T47D (cell line): ENCODE measurements at places on chromosomes 13 and 19.

DNA sequence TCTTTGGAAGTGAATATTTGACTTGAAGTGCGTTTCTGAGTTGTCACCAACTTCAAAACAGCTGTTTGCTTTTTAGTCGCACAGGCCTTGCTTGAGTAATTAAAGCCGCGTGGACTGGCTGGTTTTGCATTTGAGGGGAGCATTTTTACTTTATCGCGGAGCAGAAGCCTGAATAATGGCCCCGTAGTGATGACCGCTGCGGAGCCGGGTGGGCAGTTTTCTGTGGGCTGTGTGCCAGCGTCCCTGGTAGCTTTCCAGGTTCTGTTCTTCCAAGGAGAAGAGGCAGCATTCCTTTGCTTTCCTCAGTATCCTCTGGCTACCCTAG lies 1.1 kb downstream of the NAA16 start:
- no peak for DNase-seq

DNA sequence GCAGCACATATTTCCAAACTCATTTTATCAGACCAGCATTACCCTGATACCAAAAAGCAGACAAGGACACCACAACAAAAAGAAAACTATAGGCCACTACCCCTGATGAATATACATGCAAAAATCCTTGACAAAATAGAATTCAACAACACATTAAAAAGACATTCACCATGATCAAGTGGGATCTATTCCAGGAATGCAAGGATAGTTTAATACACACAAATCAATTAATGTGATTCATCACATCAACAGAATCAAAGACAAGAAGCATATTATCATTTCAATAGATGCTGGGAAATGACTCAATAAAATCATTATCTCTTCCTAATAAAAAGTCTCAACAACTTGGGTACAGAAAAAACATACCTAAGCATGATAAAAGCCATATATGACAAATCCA lies 11.2 kb downstream of the ZNF347 start:
- no peak for DNase-seq

GRCh38 chr19:5076440-5077208 lies 107.7 kb downstream of the KDM4B start:
- no peak for DNase-seq

GRCh38 chr13:80469853-80470381 lies 129.0 kb upstream of the SPRY2 start:
- DNase-seq: no peak

DNA sequence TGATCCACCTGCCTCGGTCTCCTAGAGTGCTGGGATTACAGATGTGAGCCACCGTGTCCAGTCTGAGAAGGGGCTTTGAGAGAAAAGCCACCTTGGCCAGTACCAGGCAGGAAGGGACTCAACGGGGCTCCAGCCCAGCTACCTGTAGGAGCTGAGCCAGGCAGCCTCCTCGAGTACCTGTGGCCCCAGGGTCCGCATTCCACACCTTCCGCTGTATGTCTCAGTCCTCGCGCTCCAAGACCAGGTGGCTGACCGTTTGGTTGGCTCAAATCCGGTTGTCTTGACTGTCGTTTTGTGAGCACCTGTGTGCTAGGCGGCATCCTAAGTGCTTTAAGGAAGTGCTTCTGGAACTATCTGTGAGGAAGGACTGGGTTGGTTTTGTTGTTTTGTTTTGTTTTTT lies 16.2 kb downstream of the MARK4 start:
- DNase-seq: no peak

GRCh38 chr19:43525836-43526771 lies 897 bp downstream of the ETHE1 start:
- peak; percentile 9 for DNase-seq
